Suppressor macrophage (primary cell): ENCODE measurements at places on chromosomes 16 and 17.

DNA sequence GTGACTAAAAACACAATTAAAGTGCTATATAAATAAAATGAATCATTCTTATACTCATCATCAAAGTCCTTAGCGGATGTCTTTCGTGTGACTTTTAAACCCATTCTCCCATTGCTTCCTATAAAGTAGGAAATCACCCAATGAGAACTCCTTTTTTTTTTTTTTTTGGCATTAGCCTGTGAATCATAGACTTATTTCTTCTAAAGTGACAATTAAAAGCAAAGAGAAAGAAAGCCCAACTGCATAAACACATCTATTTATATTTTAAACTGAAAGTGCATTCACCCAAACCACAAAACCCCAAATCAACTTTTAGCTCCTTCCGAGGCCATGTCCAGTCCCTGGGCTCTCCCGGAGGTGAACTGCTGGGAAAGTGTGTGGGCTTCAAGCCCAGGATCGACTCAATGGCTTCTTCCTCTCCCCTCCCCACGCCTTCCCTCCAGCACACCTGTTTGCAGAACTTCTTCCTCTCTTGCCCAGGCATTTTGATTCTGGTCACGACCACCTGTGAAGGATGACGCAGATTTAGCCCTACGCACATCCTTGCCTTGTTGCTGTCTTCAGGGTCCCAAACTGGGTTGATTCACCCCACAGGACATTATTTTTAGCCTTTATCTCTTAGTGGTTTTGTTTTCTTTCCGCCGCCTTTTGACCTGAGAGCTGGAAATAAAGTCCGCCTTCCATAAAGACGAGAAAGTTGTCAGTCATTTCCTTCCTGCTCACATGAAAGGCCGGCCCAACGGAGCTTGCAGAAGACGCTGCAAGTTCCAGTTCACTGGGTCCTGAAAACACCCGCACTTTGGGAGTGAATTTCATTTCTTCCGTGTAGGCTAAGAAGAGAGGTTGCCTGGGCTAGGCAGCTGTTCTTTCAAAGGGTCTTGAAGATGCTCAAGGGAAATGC lies 166.8 kb downstream of the MAP2K6 start:
- peak; percentile 7 for DNase-seq

DNA sequence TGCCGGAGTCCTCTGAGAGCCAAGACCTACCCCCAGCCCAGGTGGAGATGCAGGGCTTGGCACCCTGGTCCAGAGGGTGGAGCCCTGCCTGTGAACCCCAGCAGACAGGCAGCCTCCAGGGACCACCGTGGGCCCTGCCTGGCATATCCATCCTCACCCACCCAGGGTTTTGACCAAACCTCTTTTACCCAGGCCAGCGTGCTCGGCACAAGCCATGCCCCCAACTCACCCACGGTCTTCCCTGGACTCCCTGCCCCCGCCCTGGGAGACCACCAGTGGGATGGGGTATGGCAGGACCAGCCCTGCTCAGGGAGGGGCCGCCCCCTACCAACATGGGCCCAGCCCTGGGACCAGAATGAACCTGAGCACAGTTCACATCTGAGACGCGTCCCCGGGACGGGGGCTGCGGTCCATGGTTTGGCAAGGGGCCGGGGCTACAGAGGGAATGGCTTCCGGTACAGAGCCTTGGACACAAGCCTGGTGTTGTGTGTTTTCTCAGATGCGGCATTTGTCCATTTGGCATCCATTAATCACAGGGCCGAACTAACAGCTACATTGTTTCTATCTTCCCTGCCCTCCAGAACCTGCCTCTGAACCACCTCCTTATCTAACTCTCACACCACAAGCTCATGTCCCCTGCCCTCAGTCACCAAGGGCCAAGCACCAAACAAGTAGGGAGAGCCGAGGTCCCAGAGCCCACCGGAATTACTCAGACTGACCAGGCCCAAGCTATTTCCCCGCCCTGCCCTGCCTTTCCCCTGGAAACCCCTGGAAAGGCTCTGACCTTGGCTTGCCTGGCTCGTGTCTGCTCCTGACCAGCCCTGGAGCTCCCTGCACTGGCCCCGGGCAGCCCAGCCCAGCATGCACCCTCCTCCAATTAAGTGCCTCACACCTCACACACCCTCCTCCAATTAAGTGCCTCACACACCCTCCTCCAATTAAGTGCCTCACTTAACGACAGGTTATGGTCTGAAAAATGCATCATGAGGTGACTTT lies 14.1 kb downstream of the HS3ST6 start:
- DNase-seq: no peak

- peak; percentile 70 for DNase-seq
Measured at GRCh38 chr16:56600398-56600999, 7.9 kb upstream of the MT2A start.

DNA sequence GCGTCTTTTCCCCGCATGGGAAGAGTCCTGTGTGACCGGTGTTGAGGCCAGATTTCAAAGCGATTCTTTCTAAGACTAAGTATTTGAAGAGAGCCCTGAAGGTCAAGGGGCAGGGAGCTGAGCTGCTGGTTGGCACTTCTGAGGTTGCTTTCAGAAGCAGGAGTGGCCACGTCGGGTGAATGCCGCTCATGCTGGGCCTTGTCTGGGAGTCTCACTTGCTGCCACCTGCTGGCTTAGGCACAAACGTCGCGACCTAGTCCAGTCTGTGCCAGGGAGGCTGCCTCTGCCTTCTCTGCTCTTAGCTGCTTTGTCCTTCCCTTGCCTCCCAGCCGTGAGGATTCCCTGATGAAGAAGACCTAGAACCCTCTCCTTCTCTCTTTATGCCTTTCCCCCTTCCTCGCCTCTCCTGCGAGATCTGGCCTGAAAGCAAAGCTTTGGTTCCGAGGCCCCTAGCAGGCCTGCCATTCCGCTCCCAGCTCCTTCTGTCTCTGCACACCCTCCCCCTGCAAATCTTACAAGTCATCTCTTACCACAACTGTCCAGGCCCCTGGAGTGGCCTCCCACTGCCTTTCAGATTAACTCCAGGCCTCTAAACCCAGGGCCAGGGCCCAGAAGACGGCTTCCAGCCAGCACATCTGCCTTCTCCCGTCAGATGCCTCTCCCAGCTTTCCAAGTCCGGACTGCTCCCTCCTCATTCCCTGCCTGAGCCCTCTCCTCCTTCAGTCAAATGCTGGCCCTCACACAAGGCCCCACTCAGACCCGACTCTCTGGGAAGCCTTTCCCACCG lies 11.4 kb downstream of the CTNS start:
- peak; percentile 42 for DNase-seq

DNA sequence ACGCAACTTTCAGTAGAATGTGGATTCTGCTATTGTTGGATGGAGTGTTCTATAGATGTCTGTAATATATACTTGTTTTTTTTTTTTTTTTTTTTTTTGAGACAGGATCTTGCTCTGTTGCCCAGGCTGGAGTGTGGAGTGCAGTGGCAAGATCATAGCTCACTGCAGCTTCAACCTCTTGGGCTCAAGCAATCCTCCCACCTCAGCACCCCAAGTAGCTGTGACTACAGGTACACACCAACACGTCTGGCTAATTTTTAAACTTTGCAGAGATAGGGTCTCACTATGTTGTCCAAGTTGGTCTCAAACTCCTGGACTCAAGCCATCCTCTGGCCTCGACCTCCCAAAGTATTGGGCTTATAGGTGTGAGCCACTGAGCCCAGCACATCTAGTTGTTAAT lies 27.2 kb upstream of the CCL22 start:
- DNase-seq: no peak

- DNase-seq: peak; percentile 31
Measured at GRCh38 chr17:78716292-78716691, 65.8 kb downstream of the CYTH1 start.

GRCh38 chr16:1100084-1100800 lies 4.2 kb upstream of the C1QTNF8 start:
- no peak for DNase-seq

GRCh38 chr16:11140098-11140375 lies 116.0 kb downstream of the SOCS1 start:
- no peak for DNase-seq

GRCh38 chr16:16015849-16016248 lies 66.4 kb downstream of the ABCC1 start:
- no peak for DNase-seq
